Hippocampal formation (tissue), 2 donors: ENCODE measurements at places on chromosomes 13 and 19.

DNA sequence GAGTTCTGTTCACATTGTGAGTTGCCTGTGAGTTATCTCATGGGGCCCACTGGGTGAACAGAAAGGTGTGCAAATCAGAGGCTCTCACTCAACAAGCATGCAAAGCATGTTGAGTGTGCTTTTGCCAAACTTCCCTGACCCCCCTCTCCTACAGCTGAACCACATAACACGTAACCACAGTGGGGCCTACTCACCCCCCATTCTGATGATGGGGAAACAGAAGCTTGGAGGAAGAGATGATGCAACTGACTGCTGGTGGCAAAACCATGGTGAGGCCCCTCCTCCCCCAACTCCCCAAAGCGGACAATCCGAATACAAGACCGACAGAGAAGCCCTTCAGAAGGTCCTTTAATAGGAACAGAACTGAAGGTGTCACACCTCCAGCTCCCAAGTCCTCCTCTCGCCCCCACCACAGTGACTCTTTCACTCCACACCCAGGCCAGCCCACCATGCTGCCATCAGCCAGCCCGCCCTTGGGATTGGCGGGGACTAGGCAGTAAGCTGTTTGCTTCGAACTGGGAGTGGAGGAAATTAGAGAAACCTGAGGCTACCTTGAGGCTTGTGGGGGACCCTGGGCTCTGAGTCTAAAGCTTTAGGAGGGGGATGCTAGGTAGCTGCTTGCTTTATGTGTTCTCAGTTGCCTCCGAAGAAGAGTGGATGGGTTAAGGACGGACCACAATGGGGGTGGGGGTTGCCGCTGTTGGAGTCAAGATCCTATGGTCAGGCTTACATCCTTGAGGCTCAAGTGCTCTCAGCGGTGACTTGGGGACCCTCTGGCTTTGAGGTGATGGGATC, 3.8 kb downstream of the ZNF784 start:
- no peak for DNase-seq

DNA sequence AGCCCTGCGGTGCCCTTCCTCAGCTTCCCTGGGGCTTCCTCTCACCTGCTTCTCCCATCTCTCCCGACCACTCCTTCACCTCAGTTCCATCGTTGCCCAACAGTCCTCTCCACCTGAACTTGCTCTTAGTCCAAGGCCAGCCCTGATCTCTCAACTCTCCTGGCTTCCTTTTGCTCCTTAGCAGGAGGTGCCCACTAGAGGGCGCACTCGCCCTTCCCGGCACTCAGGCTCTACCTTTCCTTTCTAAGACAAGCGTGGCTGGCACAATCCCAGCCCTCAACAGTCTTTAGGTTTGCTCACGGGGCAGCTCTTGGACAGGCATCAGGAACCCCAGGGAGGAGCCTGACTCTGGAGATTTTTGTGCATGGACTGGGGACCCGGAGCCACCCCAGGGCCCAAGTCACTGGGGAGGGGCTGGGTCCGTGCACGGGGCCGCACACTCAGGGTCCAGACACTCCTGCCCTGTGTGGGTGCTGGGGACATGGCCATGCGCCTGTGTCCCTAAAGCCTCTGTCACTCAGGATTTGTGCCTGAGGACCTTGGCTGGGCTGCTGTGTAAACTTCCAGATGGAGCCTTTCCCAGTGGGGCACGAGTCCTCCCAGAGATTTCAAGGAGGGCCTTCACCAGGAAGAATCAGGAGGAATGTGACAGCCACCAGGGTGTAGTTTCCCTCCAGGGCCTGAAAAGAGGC, 12.1 kb upstream of the CEACAM8 start:
- peak; percentile 1 for DNase-seq

DNA sequence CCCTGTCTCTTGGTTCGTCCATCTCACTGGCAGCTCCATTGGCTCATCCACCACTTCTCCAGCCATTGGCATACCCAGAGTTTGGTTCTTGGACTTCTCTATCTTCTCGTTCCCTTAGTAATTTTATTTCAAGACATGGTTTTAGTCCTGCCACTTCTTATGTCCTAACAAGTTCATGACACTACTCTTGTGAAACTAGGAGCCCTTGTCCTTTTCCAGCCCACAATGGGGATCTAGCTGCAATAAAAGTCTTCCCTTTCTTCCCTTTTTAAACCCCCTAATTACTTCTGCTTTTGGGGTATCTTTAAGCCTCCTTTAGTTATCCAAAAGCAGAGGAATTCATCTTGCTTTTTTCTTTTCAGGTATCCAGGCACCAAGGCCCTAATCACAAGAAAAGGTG, 2.9 kb upstream of the RCBTB2 start:
- no peak for DNase-seq

- no peak for DNase-seq
Observed at GRCh38 chr19:19094513-19094912, 30.7 kb downstream of the SLC25A42 start.

GRCh38 chr13:113759525-113760137, 605 bp downstream of the TMEM255B start:
- no peak for DNase-seq

GRCh38 chr13:52933547-52934210, 85.2 kb upstream of the PCDH8 start:
- DNase-seq, result no peak

DNA sequence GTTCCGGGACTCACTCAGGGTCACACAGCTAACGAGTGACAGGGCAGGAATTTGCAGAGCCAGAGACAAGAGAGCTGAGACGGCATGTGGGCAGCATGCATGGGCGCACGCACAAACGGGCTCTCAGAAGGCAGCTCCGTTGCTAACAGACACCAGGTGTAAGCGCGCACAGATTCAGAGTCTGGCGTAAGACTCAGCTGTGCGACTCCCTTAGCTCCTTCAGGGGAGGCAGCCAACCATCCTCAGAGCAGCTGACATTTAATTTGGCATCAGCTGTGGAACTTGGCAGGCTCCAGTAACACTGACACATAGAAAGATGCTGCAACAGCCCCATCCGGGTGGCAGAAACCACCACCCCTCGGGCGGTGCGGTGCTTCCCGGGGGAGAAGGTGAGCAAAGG, 7.5 kb upstream of the TM6SF2 start:
- DNase-seq, result peak; percentile 20

DNA sequence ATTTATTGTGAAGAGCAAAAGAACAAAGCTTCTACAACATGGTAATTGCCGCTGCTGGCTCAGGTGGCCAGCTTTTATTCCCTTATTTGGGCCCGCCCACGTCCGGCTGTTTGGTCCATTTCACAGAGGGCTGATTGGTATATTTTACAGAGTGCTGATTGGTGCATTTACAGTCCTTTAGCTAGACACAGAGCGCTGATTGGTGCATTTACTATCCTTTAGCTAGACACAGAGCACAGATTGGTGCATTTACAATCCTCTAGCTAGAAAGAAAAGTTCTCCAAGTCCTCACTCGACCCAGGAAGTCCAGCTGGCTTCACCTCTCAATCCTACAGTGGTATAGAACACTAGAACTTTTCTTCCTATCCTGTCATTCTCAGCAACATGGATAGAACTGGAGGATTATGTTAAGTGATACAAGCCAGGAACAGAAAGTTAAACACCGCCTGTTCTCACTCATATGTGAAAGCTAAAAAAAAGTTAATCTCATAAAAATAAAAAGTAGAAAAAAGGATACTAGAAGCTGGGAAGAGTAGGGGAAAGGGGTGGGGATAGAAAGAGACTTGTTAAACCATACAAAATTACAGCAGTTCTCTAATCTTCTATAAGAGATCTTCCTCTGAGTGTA, 33.6 kb upstream of the FARP1 start:
- no peak for DNase-seq

- no peak for DNase-seq
Observed at GRCh38 chr13:43077461-43077860, 54.1 kb downstream of the DNAJC15 start.

DNA sequence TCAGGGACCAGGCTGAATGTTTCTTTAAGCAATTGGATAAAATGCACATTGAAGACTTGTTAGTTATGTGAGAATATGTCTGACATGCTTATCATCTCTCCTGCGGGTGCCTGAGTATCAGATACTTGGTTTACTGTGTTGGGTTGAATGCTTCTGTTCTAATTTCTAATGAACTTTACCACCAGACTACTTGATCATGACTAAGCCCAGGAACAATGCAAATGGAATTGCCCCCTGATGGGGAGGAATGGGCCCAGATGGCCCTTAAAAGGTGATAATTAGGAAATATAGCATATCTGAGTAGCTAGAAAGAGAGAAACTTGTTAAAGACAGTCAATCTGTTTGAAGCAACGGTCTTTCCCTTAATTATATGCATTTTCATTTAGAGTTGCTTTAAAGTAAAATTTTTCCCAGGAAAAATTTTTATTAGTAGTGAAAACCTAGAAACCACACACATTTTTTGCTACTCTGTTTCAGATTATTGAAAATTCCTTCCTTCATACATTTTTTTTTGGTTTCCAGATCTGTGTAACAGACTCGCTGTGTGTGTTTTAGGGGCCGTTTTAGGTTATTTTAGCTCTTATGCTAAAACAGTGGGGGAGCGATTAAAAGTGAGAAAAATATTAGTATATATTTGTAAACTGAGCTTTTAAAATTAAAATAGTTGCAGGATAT, 186.6 kb downstream of the TM9SF2 start:
- no peak for DNase-seq

GRCh38 chr19:39937094-39937720, 2.8 kb upstream of the FCGBP start:
- no peak for DNase-seq

DNA sequence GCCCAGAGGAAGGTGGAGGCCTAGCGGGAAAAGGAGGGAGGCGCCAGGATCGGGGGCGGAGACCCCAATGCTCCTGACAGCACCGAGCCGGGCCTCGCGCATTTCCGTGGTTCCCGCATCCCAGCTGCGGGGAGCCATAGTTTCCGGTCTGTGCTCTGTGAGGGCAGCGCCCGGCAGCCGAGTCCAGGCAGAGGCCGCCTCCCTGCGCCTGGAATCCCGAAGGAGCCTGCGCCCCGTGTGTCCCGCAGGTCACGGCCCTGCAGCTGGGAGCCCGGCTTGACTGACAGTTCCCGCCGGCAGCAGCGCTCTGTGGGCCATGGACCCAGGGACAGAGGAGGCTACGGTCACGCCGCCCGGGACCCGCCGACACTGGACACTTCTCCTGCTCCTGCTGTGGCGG, 74.6 kb upstream of the C13orf46 start:
- no peak for DNase-seq
